ENCODE measurements at places on chromosomes 2 and 18.

DNA sequence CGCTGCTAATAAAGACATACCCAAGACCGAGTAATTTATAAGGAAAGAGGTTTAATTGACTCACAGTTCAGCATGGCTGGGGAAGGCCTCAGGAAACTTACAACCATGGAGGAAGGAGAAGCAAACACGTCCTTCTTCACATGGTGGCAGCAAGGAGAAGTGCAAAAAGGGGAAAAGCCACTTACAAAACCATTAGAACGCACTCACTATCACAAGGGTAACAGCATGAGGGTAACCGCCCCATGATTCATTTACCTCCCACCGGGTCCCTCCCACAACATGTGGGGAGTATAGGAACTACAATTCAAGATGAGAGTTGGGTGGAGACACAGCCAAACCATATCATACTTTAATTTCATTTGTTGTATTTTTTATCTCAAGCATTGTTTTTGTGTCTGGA lies 67.5 kb downstream of the ATP9B start:
- DNase-seq: no peak

- DNase-seq: no peak
Observed at GRCh38 chr2:173520918-173521317, 166.2 kb downstream of the CDCA7 start.

DNA sequence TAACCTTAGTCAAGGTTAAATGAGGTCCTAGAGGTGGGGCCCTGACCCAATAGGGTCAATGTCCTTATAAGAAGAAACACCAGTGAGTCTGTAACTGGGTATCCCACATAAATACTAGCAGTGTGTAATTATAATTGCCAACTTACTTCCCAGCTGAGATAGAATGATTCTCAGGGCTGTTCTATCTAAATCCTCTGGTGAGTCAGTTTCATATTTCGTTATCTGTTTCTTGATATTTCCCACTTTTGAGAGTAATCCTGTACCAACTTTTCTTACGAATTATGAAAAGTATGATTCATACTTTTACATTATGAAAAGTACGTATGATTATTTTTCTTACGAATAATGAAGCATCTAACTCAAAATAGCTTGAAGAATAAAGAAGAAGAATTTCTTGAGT lies 546.8 kb upstream of the NETO1 start:
- DNase-seq: no peak

GRCh38 chr2:176709149-176709951 lies 440.1 kb downstream of the MTX2 start:
- no peak for DNase-seq

DNA sequence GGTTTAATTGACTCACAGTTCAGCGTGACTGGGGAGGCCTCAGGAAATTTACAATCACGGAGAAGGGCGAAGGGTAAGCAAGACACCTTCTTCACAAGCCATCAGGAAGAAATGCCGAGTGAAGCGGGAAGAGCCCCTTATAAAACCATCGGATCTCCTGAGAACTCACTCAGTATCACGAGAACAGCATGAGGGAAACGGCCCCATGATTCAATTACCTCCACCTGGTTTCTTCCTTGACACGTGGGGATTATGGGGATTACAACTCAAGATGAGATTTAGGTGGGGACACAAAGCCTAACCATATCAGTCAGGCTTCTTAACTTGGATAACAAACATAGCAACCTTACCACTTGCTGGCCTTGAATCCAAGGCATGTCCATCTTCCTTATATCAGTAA lies 289.0 kb upstream of the STON1 start:
- DNase-seq: no peak

DNA sequence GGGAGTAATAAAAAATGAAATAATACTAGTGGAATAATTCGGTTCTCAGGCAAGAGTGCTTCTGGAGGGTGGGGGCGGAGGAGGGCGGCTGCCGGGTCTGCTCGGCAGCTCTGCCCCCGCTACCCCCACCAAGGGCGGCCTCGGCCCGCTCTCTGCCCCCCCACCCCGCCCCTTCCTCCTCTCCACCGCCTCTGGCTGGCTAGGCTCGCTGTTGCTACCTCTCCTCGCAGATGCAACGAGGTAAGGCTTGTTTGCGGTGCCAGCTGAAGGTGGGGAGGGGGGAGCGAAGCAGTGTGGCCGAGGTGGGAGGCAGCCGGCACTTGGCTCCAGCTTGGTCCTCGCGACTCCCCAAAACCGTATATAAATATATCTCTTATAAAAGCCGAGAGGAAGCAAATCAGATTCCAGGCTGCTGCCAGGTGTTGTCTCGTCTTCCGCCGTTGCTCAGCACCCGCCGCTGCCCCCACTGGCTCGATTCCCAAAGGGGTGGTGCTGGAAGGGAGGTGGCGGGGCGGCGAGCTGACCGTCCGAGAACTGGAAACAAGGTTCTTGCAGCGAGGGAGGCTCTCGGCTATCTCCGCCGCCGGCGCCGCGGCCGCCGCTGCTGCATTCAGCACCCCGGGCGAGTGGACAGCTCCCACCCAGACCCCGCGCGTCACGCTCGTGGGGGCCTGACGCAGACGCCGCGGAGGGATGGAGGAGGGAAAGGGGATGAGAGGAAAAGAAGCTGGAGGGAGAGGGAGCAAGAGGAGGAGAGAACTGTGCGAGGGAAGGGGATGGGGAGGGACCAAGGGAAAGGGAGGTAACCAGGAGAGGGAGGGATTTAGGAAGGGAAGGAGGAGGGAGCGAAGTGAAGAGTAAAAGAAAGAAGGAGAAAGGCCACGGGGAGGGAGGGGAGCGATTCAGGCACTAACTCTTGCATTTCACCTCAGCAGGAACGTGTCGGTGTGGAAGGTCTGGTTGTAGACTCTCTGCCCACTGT lies at the start of gene MARCHF4:
TSS of gene MARCHF4 (minus strand) at position 763 of the 982 bp plus-strand sequence. CDS start 2,223 bp downstream, outside the sequence.
- DNase-seq: peak; percentile 82

DNA sequence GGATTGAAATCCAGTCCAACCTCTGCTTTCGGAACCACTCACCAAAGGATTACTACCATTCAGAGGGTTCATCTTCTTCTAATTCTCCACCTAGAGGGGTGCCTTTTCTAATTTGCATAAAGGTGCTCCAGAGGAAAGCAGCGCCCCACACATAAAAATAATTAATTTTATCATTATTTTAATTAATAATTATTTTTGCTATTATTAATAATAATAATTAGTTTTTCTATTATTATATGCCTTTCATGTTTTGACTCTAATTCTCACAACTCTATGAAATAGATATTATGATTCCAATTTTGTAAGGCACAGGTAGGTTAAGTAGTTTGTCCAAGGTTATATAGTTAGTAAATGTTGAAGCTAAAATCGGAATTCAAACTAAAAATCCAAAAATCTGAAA lies 51.9 kb downstream of the UNC80 start:
- DNase-seq: no peak

DNA sequence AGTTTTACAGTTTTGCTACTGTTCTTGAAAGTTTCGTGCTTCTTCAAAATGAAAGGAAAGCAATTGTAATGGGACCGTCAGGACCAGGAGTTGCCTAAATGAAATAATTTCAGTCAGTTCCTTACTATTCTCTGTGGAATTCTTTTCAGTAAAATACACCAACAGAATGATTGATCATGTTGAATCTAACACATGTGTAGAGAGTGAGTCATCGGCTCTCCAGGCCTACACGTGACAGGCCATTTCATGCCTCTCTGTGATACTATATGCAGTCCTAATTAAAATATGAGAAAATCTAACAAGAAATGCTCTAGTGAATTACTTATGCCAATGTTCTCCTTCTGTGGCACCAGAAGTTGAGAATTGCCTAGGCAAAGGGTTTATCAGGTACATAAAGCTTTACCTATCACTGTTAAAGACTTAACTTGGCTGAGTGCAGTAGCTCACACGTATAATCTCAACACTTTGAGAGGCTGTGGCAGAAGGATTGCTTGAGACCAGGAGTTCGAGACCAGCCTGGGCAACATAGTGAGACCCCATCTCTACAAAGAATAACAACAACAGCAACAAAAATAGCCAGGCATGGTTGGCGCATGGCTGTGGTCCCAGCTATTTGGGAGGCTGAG lies 199.4 kb downstream of the LRRTM1 start:
- no peak for DNase-seq

GRCh38 chr2:127379712-127380355 lies 7.9 kb downstream of the MAP3K2 start:
- no peak for DNase-seq

DNA sequence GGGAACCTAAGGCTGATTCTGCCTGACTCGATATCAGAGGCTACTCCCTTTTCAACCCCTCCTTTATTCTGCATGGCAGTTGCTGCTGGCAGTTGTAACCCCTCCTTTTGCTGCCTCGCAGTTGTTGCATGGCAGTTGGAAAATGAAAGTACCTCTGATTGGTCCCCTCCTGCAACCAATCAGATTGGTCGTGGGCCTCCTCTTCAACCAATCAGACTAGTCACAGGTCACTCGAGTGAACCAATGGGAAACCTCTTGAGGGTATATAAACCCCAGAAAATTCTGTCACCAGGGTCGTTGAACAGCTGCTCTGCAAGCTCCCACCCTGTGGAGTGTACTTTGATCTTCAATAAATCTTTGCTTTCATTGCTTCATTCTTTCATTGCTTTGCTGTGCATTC lies 294.3 kb upstream of the SLC8A1 start:
- DNase-seq: no peak

- no peak for DNase-seq
Observed at GRCh38 chr2:65595630-65596029, 163.2 kb upstream of the SPRED2 start.

GRCh38 chr2:89825034-89825433 lies 1133.6 kb downstream of the RPIA start:
- DNase-seq: no peak

- no peak for DNase-seq
Observed at GRCh38 chr2:183493040-183493439, 368.8 kb downstream of the NUP35 start.

DNA sequence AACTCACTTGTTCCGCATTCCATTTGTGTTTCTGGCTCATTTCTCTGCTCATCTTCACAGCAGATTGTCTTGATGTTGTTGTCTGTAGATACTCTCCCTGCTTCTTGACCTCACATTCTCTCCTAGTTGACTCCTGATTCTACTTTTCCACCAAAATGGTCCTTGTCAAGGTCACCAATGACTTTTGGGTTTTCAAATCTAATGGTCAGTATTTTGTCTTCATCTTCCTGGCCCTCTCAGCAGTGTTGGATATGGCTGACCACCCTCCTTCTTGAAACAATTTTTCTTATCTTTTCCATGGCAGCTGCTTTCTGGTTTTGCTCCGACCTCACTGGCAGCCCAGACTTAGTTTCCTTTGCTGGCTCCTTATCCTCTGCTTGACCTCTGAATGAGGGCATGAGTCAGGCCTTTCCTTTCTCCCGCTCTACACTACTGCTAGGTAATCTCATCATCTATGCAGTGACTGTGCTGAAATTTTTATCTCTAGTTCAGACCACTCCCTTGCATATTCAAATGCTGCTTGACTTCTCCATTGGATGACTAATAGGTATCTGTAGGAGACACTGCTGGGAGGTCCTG lies 386.6 kb upstream of the SPRED2 start:
- no peak for DNase-seq

DNA sequence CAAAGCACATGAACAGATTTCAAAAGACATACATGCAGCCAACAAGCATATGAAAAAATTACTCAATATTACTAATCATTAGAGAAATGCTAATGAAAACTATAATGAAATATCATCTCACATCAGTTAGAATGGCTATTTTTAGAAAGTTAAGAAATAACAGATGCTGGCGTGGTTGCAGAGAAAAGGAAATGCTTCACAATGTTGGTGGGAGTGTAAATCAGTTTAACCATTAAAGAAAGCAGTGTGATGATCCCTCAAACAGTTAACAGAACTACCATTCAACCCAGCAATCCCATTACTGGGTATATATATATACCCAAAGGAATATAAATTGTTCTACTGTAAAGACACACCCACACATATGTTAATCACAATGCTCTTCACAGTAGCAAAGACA lies 117.7 kb upstream of the SETBP1 start:
- DNase-seq: no peak

DNA sequence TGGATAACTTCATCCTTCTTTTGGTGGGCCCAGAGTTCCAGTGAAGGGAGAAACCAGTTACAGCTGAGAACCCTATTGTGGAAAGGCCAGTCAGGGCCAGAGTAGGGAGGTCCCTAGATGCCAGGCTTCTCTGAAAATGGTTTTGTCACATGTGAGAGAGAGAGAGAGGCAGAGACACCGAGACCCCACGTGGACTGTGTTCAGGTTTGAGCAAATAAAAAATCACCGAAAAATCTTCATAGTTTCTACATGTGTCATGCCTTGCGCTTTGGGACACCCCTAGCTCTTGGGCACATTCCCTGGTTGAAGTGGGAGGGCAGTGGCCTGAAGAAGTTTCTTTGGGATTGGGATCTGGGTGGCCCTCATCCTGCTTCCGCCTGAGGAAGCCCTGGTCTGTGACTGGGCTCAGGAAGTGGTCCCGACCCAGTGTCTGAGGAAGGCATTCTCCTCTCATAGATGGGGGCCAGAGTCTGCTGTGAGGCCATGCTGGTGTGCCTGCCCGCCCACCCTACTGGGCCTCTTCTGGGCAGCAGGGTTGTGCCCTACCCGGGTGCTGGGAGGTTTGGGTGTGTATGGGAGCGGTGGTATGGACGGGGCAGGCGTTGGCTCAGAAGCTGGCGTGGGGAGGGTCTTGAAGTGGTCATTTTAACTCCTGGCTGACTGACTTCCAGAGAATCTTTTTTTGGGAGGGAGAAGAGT lies 16.1 kb downstream of the NCK2 start:
- no peak for DNase-seq

GRCh38 chr2:144217853-144218633 lies 301.9 kb downstream of the ZEB2 start:
- DNase-seq: peak; percentile 82

DNA sequence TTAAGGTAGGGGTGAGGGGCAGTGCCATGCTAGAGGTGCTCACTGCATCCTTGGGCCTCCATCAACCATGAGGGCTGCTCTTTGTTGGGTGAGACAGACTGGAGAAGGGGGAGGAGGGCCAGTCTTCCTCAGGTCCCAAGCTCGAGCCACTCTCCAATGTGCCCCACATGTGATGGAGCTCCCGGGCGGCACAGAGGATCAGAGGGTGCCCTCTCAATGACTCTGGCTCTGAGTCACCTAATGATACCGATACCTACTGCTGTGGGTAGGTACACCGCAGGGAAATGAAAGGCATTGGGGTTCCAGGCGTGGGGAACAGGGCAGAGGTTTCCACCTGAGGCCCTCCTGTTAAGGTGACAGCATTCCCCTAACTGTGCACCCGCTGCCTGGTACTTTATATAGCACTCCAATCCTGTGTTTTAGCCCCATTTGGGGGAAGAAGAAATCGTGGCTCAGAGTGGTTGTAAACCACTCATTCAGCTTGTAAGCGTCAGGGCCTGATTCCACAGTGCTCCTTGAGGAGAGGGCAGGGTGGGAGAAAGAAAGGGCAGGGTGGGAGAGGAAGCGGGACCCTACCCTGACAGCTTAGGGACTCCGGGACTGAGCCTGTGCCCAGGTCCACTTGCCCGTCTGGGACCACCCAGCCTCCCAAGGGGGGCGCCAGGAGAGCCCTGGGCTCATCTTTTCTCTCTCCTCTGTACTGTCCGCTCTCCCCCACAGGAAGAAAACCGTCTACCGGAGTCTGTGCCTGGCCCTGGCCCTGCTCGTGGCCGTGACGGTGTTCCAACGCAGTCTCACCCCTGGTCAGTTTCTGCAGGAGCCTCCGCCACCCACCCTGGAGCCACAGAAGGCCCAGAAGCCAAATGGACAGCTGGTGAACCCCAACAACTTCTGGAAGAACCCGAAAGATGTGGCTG lies 1.8 kb downstream of the B3GNT7 start:
- DNase-seq: no peak

GRCh38 chr2:9797086-9797485 lies 46.2 kb upstream of the TAF1B start:
- DNase-seq: no peak
